ENCODE measurements at places on chromosomes 2 and 18.
A peak's percentile ranks its signal among the peaks of the same experiment; 100 is the strongest.

DNA sequence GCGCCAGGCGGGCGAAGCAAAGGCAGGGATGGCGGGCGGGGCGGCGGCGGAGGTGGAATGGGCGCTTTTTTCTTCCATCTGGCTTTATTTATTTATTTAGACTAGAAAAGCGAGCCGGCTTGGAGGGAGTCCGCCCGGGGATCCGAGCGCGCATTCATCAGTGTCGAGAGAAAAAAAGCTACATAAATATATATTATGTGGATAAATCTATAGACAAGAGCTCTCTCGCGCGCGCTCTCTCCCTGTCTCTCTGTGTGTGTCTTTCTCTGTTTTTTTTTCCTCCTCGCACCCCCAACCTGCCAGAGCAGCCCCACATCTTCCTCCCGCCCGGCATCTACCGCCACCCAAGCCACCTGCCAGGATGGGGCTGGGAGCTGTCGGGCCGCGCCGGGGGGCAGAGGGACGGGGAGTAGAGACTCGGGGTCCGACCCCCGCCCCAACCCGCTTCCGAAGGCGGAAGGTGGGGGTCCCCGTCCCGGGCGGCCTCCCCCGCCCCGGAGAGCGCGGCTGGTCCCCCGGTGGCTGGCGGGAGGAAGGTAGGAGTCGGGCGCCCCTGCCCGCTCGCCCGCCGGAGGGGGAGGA is 972 bp upstream of the CELF4 start:
- peak; percentile 34 for DNase-seq

DNA sequence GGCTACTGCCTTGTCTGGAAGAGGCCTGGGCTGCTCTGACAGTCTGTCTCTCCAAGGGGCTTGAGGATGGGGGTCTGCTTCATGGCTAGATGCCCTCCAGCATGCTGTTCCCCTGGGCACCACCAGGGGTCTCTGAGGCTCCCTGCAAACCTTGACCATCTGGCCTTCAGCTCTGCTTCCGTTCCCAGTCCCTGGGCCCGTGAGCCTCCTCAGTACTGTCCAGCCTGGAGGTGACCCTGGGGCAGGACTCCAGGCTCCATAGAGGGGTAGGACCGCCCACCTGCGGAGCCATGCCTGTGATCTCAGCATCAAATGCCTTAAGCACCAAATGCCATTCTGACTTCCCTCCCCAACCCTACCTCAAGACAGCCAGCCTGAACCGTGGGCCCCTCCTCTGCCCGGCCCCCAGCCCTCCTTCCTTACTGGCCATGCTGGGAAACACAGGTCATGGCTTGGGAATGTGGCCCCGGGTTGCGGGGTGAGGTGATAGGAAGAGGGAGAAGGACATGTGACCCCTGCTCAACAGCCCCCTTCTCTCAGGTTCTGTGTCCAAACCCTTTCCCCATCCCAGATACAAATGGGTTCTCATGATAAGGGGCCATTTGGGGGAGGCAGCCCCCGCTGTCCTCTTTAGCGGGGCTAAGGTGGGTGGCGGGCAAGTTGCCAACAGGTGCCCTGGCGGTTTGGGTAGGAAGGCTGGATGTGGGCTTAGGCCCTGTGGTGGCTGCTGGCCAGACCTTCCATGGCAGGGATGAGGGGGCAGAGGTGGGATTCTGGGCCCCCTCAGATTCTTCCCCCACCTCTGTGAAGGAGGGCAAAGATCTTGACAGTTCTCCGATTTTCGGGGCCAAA is 25.0 kb downstream of the SPEG start:
- DNase-seq: peak; percentile 89

- DNase-seq: no peak
Observed at GRCh38 chr18:55421308-55421614, 166.7 kb downstream of the TCF4 start.

GRCh38 chr2:59963157-59963556 is 590.3 kb downstream of the BCL11A start:
- DNase-seq: no peak

DNA sequence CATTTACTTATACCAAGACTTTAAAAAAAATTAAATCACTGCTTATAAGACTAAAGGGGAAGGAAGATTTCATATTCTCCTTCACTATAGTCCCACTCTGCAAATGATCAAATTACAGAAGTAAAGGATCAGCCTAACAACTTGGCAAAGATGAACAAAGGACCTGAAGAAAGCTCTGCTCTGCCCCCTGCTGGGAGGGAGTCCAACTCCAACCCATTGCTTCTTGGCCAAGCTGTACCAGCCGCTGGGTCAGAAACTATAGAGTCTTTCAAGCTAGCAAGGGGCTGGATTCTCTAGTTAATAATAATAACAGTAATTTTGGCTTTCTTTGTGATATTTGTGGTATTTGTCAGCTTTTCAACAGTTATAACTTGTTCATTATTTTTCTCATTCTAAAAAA is 927.0 kb upstream of the CRIM1 start:
- no peak for DNase-seq

- no peak for DNase-seq
Observed at GRCh38 chr2:239587841-239588240, 187.0 kb upstream of the HDAC4 start.

GRCh38 chr2:237096201-237096600 is 10.5 kb downstream of the COPS8 start:
- DNase-seq: no peak

- DNase-seq: no peak
Observed at GRCh38 chr18:59877361-59877760, 22.4 kb upstream of the PMAIP1 start.

DNA sequence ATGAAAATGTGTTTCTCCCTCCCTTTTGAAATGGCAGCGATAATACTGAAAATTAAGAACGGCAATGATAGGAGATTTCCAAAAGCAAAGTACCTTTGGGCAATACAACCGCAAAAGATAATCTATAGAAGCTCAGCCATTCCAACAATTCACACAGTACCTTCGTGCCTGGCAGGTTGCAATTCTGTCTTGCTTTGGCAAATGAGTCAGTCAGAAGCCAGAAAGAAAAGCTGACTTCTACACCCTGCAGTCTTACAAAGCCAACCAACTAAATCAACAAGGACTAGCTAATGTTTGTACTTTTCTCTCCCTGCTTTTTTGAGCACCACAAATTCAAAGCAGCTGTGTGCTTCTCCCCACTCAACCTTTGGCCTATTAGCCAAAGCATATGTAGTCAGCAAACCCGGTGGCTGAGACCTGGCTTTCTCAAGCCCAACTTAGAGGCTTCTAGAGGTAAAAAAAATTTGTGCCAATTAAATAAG is 25.7 kb upstream of the ID2 start:
- no peak for DNase-seq

DNA sequence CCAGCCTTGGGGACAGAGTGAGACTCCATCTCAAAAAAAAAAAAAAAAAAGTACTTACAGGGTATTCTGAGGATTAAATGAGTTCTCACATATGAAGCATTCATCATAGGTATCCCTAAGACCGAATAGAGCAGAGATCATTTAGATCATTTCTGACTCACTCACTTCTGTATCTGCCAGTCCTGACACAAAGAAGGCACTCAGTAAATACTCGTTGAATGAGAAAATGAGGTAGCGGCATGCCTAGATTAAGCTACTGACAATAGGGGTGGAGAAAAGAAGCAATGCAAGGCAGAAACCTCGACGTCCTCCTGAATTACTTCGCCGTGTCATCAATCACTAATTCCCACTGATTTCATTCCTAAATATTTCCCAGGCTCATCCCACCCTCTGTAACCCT is 103.8 kb downstream of the GREB1L start:
- DNase-seq: no peak

DNA sequence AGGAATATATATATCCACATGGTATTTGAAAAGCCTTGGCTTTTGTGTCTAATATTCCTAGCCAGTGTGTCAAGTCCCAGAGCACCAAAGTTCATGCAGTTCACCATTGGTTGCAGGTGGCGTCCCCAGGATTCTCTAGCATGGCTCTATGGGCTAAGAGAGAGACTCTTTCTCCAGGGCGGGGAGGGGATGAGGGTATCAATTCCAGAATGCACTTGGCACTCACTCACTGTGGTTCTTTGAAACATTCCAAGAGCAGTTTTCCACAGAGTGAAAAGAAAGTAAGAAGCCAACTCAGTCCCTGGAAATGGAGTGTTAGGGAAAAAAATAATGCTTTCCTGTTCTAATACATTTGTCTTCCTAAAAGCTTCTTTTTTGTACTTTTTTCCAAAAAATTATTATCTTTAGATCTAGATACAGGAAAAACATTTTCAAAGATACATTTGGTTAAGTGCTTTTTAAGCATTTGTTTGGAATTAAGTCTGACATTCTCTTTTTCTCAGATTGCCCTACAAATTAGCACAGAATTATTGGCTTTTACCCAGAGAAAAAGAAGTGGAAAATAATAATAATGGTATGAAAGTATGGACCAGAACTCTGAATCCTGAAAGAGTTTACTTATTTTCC is 239.9 kb downstream of the PAX3 start:
- no peak for DNase-seq

- no peak for DNase-seq
Observed at GRCh38 chr2:18159896-18160295, 281.4 kb downstream of the KCNS3 start.

- peak; percentile 30 for DNase-seq
Observed at GRCh38 chr18:12520442-12520992, 112.8 kb downstream of the PRELID3A start.

DNA sequence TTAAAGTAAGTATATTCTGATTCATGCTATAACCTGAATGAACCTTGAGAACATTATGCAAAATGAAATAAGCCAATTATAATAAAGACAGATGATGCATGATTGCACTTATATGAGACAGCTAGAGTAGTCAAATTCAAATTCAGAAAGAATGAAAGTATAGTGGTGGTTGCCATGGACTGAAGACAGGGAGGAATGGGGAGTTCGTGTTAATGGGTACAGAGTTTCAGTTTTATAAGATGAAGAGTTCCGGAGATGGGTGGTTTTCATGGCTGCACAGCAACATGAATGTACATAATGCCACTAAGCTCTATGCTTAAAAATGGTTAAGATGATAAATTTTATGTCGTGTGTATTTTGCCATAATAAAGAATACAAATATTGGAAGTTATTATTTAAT is 751.2 kb downstream of the TSN start:
- DNase-seq: no peak

GRCh38 chr2:134745023-134745422 is 26.2 kb upstream of the TMEM163 start:
- no peak for DNase-seq

DNA sequence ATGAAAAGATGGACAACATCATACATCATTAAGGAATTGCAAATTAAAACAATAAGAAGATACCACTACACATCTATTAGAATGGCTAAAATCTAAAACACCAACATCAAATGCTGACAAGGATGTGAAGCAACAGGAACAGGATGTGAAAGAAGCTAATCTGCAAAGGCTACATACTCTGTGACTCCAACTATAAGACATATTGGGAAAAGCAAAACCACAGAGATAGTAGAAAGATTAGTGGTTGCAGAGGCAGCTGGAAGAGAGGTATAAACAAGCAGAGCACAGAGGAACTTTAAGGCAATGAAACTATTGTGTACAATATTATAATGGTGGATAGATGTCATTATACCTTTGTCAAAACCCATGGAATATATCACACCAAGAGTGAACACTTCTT is 393.7 kb upstream of the RAB6C start:
- no peak for DNase-seq

DNA sequence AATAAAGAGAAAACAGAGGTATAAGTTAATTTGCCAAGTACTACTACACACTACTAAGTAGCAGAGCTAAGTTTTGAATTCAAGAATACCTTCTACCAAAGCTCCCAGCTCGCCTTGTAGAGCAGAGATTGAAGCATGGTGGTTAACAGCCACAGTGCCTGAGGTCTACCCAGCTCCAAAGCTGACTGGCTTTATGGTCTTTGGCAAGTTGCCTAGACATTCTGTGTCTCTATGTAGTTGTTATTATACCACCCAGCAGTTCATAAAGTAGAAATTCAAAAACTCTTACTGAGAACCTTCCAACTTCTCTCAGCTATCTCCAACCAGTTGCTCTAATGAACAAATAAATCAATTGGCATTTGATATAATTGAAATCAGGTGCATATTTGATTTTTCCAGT is 87.8 kb downstream of the PDE11A start:
- DNase-seq: no peak

DNA sequence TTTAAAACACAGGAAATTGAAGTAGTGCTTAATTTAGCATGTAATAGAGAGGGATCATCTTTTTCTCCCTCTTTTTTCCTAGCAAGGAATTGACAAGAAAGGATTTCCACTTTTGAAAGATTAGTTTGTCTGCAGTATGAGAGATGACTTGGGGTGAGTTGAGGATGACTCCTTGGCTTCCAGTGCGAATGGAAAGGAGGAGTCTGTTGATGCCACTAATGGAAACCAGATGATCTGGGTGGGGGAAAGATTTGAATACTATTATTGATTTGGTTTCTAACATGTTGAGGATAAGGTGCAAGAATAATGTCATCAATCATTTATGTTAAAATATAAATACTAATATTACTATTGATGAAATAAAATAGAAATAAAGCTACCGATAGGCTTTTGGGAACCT is 205.4 kb downstream of the PPP1R1C start:
- no peak for DNase-seq

- DNase-seq: no peak
Observed at GRCh38 chr2:98901702-98902101, 34.3 kb downstream of the CRACDL start.

DNA sequence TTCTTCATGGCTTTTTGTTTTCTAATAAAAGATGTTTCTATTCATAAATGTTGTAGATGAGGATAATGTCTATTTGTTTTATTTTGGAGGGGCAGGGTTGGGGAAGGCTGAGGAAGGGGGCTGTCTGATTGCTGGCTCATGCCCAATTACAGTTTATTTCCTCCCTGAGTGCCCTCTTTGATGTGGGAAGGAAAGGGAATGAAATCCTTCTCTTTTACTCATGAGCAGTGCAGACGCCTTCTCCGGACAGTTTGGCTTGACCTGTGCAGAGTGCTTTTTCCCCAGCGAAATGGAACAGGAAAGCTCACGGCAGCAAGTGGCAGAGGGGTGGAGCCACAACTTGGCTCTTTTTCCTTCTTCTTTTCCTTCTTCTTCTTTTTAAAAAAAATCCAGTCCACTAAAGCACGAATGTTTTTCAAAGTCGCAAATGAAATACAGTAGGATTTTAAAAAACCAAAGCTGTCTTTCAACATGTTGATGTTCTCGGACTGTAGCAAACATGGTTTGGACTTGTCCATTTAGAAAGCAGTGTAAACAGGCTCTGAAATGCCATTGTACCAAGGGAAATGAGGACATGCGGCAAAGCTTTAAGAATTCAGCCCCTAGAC is 34.5 kb downstream of the RAB31 start:
- DNase-seq: no peak

DNA sequence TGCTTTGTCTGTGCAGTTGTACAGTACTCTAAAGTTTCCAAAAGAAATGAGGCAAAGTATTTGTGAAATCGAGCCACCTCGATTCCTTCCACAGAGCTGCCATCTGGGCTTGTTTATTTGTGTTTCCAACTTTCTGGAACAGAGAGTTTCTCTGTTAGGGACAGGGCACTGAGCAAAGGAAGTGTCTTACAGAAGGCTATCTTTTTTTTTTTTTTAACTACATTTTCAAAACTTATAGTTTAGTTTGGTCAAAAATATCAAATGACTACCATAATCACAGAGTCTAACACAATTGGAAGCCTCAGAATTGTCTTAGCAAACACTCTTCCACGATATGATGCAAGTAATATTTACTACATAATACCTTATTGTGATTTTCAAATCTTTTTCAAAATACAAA is 796 bp downstream of the RFTN2 start:
- DNase-seq: no peak

- DNase-seq: no peak
Observed at GRCh38 chr18:48575658-48576456, 37.0 kb downstream of the CTIF start.

GRCh38 chr2:58425368-58425767 is 184.2 kb upstream of the FANCL start:
- DNase-seq: no peak

All from GM13977 (cell line).